ENCODE measurements at places on chromosomes 12 and 14.
A peak's percentile ranks its signal among the peaks of the same experiment; 100 is the strongest.

DNA sequence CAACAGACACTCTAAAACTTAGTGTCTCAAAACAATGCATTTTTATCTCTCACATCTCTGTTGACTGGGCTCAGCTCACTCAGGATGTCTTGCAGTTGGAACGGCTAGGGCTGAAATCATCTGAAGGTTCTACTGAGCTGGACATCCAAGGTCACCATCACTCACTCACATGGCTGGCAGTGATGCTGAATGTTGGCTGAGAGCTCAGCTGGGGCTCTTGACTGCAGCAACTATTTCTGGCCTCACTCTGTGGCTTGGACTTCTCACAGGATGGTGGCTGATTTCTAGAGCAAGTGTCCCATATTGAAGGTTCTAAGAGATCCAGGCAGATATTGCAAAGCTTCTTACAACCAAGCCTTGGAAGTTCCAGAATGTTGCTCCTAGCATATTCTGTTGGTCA lies 166.5 kb downstream of the ZFP36L1 start:
- DNase-seq: no peak

GRCh38 chr14:89466944-89467343 lies 49.9 kb upstream of the FOXN3 start:
- no peak for DNase-seq

GRCh38 chr14:68682166-68683103 lies 110.4 kb downstream of the ZFP36L1 start:
- DNase-seq: peak; percentile 85

DNA sequence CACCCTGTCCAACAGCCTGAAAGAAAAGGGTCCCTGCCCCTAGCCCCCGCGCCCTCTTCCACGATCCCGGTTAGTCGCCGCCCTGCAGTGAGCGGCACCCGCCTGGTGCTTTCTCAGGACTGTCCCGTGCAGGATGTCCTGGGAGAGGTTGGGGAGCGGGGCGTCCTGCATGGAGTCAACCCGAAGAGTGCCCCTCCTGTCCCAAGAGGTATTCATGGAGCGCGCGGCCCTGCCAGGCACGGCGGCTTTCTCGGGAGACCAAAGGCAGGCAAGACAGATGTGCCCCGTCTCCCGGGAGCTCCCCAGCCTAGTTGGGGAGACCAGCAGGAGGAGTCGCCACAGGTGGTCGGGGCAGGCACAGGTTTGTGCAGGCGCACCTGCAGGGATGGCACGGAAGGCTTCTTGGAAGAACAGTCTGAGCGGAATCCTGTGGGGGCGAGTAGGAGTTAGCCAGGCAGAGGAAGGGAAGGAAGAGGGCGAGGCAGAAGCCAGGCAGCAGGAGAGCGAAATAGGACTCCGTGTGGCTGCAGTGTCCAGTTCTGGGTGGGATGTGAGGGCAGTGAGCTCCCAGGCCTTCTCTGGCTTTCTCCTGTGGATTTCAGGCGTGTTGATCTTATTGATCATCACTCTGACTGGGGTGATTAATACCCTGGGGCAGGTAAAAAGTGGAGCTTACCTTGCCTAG lies 723 bp downstream of the SIVA1 start:
- no peak for DNase-seq

- no peak for DNase-seq
Observed at GRCh38 chr14:73640796-73641365, 3.9 kb upstream of the DNAL1 start.

DNA sequence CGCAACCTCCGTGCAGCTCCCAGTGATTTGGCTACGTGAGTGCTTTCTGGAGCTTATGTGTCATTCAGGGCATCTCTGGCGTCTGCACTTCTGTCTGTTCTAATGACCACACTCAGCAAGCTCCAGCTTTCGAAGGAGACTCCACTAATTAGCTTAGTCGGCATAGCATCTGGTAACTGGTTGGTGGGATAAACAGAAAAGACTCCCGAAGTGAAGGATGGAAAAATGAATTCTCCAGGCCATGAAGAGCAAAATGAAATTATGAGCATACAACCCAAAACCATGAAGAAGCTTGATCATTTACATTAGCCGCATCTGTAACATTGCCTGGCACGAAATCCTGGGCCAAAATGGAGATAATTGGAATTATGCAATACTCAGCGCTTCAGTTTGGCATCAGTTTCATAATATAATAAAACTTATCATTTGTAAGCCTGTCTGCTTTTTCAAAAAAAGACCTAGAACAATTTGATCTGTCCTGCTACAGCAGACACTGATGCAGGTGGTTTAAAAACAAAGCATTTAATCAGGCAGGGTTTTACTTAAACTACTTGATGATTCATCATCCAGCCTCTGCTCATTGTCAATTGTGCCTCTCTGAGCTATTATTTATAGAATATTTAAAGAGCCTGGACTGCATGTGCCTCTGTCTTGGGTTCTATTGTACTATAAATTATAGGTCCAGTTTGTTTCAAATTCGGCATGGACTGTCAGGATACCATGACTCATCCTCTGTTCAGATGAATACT lies 87.4 kb downstream of the SYT1 start:
- DNase-seq: no peak

DNA sequence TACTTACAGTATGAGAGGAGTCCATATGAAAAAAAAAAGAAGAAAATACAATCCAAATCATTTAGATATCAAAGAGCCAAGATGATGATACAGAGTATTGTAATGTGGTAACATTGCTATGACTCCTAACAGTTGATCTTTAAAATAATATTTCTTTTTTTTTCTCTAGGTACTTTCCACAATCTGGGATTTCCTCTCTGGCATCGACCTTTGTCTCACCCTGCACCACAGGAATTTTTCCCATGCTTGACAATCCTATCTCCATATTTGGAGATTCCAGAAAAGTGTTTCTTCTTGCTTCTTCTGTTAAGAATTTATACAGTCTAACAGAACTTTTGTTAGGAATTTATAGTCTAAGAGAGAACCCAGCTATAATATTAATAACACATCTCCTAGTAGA lies 184.4 kb downstream of the ITPR2 start:
- DNase-seq: no peak
